ENCODE measurements at places on chromosomes 1 and 21.

DNA sequence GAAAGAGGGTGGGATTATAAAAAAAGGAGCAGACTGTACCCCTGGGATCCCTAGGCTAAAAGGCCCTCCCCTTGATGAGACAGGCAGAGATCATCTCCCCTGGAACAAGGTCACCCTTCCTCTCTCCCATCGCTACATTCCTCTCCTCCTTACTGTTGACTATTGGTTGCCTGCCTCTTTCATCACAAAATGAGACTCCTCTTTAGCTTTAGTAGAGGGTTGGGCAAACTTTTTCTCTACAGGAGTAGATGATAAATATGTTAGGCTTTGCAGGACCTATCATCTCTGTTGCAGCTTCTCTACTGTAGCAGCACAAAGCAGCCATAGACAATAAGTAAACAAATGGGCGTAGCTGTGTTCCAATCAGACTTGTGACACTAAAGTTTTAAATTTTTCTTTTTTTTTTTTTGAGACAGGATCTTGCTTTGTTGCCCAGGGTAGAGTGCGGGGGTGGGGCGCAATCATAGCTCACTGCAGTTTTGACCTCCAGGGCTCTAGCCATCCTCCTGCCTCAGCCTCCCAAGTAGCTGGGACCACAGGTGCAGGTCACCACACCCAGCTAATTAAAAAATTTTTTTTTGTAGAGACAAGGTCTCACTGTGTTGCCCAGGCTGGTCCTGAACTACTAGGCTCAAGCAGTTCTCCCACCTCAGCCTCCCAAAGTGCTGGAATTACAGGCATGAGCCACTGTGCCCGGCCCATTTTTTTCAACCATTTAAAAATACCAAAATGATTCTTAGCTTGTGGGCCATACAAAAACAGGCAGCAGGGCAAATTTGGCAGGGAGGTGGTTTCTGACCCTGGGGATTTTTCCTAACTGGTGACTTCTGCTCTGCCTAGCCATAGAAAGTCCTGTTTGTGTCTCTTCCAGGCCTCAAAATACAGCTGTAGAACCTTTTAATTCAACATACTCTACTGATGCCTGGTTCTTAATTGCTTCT lies 15.1 kb downstream of the MCL1 start:
- DNase-seq: no peak

- no peak for DNase-seq
Observed at GRCh38 chr1:245652660-245653427, 498.1 kb downstream of the KIF26B start.

GRCh38 chr1:247741756-247742155 lies 3.3 kb downstream of the OR14K1 start:
- DNase-seq: no peak

DNA sequence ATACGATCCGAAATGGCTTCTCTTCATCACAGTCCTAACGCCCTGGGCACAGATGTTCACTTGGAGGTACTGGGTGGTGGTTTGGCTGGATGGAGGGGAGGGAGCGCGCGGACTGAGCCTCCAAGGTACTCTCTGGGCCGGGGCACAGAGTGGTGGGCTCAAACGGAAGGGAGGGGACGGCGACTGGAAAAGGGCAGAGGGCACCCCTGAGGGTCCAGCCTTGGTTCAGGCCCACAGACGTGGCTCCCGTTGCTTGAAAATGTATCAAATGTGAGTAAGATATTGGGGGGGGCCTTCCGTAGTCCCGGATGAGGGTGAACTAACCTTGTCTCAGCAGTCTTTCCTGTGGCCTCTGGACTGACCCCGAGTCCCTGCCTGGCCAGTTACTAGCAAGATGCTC lies 463 bp downstream of the IL12RB2 start:
- peak; percentile 13 for DNase-seq

DNA sequence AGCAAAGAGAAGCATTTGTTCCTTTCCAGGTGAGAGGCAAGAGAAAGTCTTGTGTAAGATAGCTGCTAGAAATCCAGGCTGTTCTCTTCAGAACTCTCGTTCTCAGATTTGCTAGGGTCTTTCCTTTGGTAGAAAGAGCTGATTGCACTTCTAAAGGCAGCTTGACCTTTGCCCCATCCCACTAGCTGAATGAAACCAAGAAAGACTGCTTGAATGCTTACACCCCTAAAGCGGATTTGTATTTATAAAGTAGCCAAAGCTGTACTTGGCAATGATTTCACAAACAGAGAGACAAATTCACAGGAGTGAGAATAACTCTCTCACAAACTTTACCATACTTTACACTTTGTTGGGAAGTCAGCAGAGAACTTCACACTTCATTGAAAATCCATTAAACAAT lies 424.1 kb downstream of the TTLL7 start:
- no peak for DNase-seq

- no peak for DNase-seq
Observed at GRCh38 chr1:54480525-54480848, 67.5 kb upstream of the ACOT11 start.

DNA sequence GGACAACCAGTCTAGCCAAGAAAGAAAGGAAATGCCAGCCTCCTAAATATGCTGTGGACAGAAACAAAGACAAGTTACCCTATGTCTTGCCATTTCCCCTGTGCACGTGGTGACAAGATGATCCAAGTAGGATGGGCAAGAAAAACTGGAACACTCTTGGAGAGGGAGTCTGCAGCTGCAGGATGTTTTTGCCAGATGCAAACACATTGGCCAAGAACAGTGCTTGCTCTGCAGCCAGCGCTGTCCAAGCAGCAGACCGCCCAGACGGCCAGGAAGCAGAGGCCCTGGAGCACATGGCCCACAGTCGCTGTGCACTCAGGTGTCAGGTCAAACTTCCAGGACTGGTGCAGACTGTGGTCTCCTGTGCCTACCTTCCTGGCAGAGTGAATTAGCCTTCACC lies 189.3 kb downstream of the SLC35F3 start:
- DNase-seq: no peak

DNA sequence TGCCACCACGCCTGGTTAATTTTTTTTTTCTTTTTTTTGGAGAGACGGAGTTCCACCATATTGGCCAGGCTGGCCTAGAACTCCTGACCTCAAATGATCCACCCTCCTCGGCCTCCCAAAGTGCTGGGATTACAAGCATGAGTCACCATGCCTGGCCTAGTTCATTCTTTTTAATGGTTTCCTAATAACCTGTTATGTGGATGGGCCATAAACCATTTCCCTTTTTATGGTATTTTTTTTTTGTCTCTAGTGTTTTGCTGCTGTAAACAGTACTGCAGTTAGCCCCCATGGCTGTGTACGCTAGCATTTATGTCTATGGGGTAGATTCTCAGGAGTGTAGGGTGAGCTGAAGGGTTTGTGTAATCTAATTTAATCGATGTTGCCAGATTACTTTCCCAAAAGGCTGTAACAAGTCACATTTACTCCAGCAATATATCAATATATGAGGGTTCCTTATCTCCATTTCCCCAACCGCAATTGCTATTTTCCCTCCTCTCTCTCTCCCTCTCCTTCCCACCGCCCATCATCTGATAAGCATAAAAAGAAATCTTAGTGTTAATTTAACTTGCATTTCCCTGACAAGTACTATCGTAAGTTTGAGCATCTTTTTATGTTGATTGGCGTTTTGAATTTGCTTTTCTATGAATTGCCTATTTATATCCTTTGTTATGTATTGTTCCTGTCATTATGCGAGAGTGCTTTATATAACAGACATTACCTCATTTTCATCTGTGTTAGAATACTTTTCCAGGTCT lies 28.7 kb downstream of the RCSD1 start:
- peak; percentile 78 for DNase-seq

- no peak for DNase-seq
Observed at GRCh38 chr1:89938171-89939055, 56.5 kb upstream of the ZNF326 start.

GRCh38 chr1:84299536-84300170 lies 1.9 kb upstream of the SAMD13 start:
- no peak for DNase-seq

- DNase-seq: peak; percentile 24
Observed at GRCh38 chr1:44637702-44638411, 36.4 kb downstream of the TMEM53 start.

- no peak for DNase-seq
Observed at GRCh38 chr1:9242338-9242969, 7.9 kb downstream of the H6PD start.

DNA sequence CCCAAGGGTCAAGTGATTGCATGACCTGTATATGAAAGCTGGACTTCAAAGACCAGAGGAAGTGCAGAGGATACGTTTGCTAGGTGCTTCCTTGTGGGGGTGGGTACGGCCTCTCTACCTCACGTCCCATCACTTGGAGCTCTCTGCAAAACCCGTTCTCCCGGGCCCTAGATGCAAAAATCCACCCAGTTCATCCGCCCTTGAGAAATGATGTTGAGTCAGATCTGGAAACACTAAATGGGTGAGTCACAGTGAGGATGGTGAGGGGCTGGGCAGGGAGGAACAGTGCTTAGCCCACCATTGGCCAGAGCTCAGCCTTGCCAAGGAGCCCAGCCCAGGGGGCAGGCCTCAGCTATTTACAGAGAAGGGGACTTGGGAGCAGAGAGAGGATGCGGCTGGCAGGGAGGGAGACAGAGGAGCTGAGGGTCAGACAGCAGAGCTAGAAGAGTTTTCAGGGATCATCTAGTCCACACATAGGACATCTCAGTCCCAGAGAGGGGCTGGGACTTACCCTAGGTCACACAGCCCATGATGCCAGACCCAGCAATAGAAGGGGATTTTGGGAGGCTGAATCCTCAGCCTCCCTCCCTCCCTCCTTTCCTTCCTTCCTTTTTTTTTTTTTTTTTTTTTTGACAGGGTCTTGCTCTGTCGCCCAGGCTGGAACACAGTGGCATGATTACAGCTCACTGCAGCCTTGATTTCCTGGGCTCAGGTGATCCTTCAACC lies 14.6 kb downstream of the ARHGEF10L start:
- no peak for DNase-seq

GRCh38 chr1:66316464-66317247 lies 217.3 kb upstream of the SGIP1 start:
- peak; percentile 40 for DNase-seq

- DNase-seq: peak; percentile 91
Observed at GRCh38 chr1:154327466-154328317, 2.4 kb downstream of the ATP8B2 start.

DNA sequence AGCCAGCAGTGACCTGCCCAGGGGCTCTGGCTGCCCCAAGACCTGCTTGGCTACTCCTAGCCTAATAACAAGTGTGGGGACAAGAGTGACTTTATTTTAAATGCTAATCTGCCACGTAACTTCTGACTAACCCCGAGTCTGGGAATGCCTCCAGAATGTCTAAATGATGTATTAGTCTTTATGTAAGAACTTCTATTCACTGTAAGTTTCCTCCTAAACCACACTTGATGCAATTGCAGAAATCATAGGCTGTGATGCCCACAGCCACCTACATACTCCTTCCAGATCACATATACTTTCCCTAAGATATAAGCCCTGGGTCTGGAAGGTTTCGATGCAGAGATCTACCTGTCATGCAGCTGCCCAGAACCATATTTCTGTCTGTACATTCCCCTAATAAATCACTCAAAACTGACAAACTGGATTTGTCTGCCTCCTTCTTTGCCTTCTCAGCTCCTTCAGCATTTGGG lies 5.9 kb upstream of the VPS45 start:
- DNase-seq: peak; percentile 60

DNA sequence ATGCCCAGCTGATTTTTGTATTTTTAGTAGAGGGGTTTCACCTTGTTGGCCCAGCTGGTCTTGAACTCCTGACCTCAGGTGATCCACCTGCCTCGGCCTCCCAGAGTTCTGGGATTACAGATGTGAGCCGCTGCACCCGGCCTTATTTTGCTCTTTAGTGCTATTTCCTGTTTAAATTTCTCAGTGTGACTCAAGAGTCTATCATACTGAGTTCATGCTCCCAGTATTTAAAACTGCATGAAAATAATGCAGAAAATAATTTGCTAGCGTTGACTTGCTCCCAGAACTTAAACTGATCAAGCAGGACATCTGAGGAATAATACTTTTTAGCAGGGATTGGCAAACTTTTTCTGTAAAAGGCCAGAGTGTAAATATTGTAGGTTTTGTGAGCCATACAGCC lies 86.4 kb upstream of the C1orf21 start:
- DNase-seq: peak; percentile 8

Data from common myeloid progenitor, CD34-positive (primary cell).